Naive thymus-derived CD8-positive, alpha-beta T cell (primary cell): ENCODE measurements at places on chromosomes 11 and 22. TPM values are rescaled to one million over a fixed set of nuclear protein-coding genes. Genes with fewer than 3 reads are reported as not detected.

The RCN1 gene
- 10.4 TPM for total RNA-seq

The KIF18A gene
- 0.52 TPM for total RNA-seq

The FAT3 gene
- not detected for total RNA-seq

The KCNJ11 gene
- 0.52 TPM for total RNA-seq

The LGR4 gene
- 1.1 TPM for total RNA-seq

The UBQLN3 gene
- 0.41 TPM for total RNA-seq

The CHRM1 gene
- not detected for total RNA-seq

The OR52W1 gene
- total RNA-seq: not detected

The CECR2 gene
- total RNA-seq: 0.10 TPM

The MMP10 gene
- total RNA-seq: not detected

GRCh38 chr22:40694411-40694810 lies 15.1 kb downstream of the MCHR1 start:
- no peak for DNase-seq

DNA sequence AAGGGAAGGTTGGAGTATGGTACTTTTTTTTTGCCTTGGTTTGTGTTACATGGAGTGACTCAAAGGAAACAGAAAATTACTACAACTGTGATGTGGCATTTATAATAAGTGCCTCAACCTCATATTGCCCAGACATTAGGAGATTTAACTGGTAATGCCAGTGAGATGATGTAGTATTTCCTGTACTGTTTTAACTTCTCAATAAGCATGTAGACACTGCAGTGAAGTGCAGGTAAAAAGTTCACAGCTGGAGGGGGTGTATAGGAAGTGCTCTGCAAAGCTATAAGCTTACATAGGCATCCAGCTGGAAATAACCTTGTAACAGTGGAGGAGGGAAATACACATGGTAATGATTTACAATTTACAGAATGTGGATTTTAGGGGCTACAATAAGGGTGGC lies 138.2 kb upstream of the MTMR2 start:
- no peak for DNase-seq

GRCh38 chr11:65947133-65947532 lies 1.9 kb downstream of the TSGA10IP start:
- DNase-seq: no peak

DNA sequence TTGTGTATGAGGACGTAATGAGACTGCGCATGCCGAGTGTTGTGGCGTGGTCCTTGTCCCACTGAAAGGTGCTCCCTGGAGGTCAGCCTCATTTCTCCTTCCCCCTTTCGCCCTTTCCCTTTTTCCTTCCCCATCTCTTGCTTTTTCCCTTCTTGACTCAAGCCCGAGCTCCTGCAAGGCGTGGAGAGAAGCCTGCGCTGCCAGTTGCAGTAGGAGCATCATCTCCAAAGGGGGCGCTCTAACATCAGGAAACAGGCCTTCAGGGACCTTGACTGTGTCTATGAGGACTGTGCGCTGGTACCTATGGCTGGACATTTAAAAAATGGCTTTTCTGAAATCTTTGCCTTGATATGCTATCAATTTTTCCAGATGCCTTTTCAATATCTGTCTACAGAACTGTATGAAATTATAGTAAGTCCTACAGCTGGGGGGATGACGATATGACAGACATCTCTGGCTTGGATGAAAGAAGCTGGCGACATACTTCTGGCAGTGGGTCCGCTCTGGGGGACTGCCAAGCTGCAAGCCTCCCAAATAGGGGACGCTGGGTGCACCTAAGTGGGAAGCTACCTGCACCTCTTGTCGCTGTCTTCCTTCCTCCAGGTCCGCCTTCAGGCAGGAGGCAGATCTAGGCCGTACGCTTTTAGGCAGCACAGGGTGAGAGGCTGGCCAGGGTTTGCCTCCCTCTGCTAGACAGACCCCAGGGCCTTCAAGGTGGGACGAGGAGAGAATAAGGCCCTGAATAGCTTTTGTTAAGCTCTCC lies 96.5 kb downstream of the NXPE2 start:
- DNase-seq: no peak

DNA sequence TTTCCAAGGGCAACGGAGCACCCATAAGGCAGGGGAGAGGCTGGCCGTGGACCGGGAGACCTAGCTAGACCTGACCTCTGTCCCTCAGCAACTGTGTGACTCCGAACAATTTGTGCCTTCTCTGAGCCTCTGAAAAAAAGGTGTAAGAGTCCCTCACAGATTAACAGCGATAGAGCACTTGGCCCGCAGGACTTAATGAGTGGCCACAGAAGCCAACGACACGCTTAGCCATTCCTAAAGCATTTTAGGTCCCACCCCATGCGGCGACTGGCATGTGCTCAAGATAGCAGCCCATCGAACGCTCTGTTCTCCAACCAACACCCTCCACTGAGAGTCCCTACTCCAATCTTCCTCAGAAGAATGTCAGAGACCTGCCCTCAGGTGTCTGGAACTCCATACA lies 1.5 kb downstream of the SULT4A1 start:
- no peak for DNase-seq

GRCh38 chr11:106092446-106092845 lies 15.0 kb downstream of the AASDHPPT start:
- DNase-seq: no peak

DNA sequence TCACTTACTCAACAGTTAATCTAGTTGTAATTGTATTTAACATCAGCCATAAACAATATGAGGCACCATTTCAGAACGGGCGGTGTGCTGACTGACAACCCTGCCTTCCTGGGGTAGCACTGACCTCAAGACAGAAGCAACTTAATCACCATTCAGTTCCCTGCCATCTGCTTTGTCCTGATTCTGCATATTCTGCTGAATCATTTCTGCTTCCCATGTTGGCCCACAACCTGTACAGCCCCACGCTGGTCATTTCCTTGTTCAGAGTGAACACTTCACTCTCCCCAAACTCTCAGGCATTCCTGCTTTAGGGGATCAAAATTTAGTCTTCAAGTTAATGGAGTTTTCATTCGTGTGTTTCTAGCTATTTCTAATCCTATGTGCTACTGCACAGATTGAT lies 132.3 kb upstream of the ZBED5 start:
- DNase-seq: no peak

DNA sequence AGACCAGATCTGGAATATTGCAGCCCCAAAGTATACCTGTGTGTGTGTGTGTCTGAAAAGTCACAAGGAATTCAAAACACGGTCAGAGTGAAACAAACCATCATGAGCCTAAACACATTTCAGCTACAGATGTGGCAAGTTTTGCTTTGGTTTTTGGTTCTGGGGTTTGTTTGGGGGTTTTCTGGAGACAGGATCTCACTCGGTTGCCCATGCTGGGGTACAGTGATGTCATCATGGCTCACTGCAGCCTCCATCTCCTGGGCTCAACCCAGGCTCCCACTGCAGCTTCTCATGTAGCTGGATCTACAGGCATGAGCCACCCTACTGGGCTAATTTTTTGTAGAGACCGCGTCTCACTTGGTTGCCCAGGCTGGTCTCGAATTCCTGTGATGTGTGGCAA lies 41.4 kb upstream of the PHF21A start:
- no peak for DNase-seq

DNA sequence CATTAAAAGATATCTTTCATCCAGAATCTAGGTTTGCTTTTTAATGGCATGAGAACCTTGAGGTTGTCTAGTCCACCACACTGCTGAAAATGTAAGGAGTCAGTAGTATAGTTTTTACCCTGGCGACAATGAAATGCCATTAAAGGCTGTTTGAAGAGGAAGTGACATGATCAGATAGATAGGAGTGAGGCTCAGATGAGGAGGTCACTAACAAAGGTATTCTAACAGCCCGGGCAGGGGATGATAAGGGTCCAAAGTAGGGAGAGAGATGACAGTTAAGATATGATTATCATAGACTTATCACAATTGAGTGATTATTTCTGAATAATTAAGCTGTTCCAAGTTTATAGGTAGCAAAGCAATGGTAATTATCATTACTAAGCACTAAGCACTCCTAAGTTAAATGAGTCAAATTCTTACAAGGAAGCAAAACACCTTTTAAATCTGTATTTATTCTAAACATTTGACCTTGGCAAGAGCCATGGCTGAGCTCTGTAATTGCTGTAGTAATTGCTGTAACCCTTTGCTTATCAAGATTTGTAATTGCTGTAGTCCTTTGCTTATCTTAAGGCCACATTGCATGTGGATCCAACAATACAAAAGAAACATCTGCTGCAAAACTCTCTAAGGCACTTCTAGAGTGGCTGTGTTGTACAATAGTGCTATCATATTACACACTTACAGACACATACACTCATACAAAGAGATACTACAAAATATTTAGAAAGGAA lies 92.6 kb downstream of the ENTHD1 start:
- no peak for DNase-seq

GRCh38 chr11:68149417-68149816 lies 28.2 kb upstream of the CHKA start:
- no peak for DNase-seq

DNA sequence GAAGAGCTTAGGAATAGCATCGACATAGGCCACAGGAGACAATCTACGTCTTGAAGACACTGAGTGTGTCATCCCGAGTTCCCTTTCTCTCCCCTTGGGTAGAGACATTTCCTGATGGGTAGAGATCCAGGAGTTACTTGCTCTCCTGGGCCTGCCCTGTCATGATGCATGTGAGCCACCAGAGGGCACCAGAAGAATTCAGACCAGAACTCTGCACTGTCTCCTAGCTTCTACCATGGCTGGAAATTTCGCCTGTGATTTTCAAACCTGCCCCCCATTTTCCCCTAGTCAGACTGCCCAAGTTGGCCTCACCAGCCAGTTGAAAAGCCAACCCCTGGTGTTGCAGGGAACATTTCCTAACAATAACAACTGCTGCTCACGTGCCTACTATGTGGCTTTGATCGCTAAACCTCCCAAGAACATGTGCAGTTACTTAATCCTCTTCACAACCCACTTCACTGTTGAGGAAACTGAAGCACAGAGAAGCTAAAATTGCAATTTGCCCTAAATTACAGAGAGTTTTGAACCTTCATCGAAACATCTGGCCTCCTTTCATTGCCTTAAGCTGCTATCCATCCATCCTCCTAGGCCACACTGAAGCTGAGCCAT lies 47.2 kb downstream of the C11orf58 start:
- DNase-seq: peak; percentile 18

- no peak for DNase-seq
These were observed 39.2 kb upstream of the HMGXB4 start for GRCh38 chr22:35218079-35218478.

- no peak for DNase-seq
These were observed 59.4 kb upstream of the ANGPTL5 start for GRCh38 chr11:101975734-101976133.

DNA sequence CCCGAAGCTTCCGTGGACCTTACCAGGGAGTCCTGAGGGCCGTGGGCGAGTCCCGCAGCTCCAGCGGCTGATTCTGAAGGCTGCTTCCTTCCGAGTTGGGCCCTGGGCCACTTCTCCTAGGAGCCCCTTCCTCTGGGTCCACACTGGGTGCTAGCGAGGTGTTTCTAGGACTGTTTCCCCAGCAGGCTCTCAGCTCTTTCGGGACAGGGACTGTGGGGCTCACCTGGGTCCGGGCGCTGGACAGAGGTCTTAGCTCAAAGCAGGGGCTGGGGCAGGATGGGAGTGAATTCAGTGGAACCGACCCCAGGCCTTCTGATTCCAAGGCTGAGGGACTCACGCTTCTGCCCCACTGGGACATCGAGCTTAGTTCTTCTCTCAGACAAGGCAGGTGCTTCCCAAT lies 29.3 kb upstream of the CSNK1E start:
- no peak for DNase-seq

DNA sequence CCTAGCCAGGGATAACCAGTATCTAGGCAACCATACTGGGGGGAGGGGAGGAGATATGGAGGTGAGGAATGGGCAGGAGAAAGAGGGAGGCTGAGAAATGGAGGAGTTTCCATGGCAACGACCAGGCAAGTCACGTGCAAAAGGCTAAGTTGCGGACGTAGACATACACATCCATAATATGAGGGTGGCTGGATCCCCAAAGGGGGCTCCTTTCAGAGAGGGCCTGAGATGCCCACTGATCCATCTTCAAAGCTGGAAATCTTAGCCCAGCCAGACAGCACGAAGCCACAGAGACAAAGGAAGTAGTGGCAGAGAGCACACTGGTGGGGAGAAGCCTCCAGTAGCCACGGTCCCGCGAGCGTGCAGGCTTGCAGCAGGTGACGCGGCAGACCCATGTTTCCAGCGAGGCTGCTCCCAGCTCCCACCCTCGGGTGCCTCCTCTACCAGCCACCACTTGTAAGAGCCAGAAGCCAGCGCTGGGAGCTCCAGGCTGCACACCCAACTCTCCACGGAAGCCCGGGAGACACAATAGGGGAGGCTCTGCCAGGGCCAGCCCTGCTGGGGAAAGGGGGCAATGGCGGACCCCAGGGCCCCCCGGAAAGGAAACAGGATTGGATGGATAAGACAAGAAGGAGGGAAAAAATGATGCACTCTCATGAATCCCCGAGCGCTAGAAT lies 938 bp downstream of the FXYD6 start:
- DNase-seq: peak; percentile 37

- DNase-seq: peak; percentile 54
These were observed 113.5 kb downstream of the SLC1A2 start for GRCh38 chr11:35305670-35306382.

GRCh38 chr11:33021937-33022336 lies 6.3 kb downstream of the DEPDC7 start:
- no peak for DNase-seq

DNA sequence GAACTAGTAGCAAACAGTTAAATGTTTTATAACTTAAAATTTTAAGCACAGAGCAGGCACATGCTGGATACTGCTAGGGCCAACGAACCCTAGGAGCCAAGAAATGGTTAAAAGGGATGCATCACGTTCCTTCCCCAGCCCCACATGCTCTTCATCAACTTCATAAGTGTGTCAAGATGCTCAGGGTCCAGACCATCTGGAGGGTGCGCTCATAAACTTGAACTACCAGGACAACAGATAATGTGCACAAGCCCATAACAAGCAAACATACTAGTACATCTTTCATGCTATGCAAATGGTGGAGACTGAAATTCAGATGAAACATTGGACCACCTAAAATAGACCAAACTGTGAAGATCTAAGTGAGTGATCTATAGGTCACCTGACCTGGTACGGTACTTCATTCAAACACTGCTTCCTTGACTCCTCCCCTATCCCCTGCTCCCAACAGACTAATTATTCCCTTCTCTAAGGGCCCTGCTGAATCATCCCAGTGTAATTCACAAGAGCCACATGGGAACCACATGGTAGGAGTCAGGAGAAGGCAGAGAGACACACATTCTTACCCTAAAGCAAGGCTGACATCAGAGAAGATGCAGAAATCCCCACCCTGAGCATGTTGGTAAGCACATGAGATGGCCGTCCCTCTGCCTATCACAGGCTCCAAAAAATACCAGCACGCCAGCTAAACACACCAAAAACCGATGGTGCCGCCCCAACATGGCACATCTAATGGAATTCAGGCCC lies 83.9 kb downstream of the ETS1 start:
- peak; percentile 59 for DNase-seq

DNA sequence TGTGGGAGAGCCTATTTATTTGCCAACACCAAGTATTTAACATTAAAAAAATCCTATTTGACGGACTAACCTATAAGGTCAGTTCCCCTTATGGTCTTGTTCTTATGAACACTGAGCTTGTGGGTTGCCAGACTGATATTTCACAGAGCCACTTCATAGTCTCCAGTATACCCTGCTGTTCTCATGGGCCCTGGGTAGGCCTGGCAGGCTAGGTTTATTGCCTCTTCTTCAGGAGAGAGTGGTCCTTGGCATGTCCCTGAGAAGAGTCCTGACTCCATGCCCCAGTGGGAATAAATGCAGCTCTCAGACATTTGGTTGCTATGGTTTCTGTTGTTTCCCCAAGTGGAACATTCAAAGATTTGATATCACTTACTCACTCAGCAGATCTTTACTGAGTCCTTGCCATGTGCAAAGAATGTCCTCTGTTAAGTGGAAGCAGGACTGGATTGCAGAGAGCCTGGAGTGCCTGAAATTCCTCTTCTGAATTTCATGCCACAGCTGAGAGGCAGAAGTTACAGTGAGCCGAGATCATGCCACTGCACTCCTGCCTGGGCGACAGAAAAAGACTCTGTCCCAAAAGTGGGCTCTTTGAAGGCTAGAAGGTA lies 15.7 kb downstream of the SLC5A1 start:
- DNase-seq: no peak
